ENCODE measurements at places on chromosomes 2 and 18.

DNA sequence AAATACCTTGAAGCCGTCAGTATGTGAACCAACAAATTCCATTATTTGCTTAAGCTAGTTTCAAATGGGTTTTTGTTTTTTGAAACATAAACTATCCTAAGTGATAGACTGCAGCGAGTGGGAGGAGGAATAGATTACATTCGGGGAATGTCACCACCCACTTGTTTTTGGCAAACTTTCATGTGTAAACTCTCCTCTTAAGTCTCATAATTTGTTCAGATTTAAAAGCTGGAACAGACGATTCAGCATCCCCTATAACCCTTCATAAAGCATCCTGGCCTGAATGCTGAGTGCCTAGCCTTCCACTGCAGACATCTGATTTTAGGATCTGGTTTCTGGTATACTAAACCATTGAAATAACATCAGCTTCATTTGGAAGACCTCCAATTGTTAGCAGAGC, 51.0 kb downstream of the CPO start:
- DNase-seq = no peak

GRCh38 chr2:235217846-235218245, 266.0 kb downstream of the SH3BP4 start:
- no peak for DNase-seq

GRCh38 chr18:8253944-8254343, 355.3 kb upstream of the RAB12 start:
- DNase-seq = no peak

- no peak for DNase-seq
Observed at GRCh38 chr2:10453905-10454298, 5.8 kb upstream of the ODC1 start.

- no peak for DNase-seq
Observed at GRCh38 chr2:111900859-111901258, 2.5 kb downstream of the MERTK start.

DNA sequence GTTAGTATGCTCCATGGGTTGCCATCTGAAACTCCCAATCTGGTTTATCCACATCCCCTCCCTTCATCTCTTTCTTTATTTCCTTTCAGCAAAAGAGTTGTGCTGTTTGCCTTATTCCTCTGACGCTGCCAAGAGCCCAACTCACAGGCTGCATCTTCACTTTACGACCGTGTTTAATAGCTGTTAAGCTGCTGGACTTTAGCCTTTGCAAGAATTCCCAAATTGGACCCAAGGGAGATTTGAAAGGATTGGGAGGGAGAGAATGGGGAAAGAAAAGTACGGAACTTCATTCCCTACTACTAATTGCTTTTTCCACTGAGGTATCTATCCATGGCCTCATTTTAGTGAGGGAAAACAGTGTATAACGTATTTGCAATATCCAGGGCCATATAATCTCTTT, 263.4 kb upstream of the MEIS1 start:
- DNase-seq = no peak

GRCh38 chr2:35741556-35741955, 614.0 kb upstream of the CRIM1 start:
- DNase-seq = no peak

DNA sequence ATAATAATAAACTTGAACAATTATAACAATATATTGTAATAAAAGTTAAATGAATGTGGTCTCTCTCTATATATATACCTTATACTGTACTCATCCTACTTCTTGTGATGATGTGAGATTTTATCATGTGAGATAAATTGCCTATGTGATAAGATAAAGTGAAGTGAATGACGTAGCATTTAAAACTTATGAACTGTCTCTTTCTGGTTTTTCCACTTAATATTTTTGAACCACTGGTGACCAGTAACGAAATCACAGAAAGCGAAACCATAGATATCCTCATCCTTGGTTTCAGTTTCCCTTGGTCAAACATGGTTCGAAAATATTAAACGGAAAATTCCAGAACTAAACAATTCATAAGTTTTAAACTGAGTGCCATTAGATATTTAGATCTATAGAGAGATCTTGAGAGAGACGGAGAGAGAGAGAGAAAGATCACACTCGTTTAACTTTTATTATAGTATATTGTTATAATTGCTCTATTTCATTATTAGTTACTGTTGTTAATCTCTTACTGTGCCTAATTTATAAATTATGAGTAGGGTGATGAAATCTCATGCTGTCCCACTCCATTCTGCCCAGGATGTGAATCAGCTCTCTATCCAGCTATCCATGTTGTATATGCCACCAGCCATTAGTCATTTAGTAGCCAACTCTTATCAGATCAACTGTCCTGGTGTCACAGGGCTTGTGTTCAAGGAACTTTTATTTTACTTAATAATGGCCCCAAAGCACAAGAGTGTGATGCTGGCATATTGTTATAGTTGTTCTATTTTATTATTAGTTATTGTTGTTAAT, 156.8 kb downstream of the THADA start:
- no peak for DNase-seq

GRCh38 chr2:210287301-210287700, 27.7 kb downstream of the MYL1 start:
- no peak for DNase-seq

GRCh38 chr2:64551851-64552250, 27.7 kb downstream of the AFTPH start:
- no peak for DNase-seq

DNA sequence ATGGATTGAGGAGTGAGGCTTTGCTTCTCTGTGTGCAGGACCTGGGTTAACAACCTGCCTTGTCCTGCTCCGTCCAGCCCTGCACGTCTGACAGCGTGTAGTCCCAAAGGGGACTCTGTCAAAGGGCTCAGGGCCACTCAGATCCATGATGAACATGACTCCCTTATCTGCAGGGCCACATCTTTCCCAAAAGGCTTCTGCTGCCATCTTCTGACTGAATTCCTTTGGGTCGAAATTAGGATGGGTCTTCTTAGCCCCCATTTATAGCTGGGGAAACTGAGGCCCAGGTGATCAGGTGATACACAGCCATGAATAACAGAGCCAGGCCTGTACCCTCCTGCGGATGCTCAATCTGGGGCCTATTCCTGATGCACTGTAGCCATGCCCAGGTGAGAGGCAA, 109.2 kb downstream of the CELF4 start:
- no peak for DNase-seq

GRCh38 chr18:42039396-42039795, 84.4 kb downstream of the PIK3C3 start:
- DNase-seq = no peak

GRCh38 chr2:210046851-210047500, 44.5 kb downstream of the RPE start:
- DNase-seq = no peak

- DNase-seq = no peak
Observed at GRCh38 chr2:31337860-31338259, 76.7 kb downstream of the XDH start.

GRCh38 chr18:38244480-38244879, 678.9 kb upstream of the CELF4 start:
- DNase-seq = no peak

DNA sequence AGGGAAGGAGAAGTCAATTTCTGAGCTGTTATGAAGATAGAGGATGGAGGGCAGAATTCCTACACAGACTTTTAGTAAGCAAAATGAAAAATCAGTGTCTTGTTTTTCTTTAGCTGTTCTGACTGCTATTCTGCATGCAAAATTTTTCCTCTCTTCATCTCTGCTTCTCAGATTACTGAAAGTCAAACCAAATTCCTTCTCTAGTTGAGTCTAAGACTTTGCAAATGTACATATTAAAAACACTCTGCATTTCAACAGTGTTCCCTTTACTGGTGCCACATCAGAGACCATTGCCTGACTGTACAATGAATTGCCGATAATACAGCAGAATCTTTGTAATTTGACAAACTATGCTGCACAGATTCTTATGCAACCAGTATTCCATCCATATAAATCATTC, 198.8 kb downstream of the EXOC6B start:
- no peak for DNase-seq

DNA sequence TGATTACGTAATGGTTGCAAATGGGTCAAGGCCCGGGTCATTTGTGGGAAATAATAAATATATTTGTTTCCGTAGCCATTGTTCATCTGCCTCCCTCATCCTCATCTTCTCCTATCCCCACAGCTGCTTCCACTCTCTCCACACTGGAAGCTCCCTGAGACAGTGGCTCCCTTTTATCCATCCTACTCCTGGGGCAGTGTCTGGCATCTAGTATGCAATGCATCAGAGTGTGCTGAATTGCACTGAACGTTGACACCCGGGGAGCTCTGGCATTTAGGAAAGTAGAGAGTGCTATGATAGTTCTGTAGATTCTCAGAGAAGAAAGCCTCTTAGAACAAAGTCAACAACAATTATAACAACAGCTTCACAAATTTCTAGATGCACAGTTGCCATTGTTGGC, 45.5 kb upstream of the NAB1 start:
- no peak for DNase-seq

- DNase-seq = no peak
Observed at GRCh38 chr18:63578357-63578958, 8.7 kb upstream of the SERPINB13 start.

DNA sequence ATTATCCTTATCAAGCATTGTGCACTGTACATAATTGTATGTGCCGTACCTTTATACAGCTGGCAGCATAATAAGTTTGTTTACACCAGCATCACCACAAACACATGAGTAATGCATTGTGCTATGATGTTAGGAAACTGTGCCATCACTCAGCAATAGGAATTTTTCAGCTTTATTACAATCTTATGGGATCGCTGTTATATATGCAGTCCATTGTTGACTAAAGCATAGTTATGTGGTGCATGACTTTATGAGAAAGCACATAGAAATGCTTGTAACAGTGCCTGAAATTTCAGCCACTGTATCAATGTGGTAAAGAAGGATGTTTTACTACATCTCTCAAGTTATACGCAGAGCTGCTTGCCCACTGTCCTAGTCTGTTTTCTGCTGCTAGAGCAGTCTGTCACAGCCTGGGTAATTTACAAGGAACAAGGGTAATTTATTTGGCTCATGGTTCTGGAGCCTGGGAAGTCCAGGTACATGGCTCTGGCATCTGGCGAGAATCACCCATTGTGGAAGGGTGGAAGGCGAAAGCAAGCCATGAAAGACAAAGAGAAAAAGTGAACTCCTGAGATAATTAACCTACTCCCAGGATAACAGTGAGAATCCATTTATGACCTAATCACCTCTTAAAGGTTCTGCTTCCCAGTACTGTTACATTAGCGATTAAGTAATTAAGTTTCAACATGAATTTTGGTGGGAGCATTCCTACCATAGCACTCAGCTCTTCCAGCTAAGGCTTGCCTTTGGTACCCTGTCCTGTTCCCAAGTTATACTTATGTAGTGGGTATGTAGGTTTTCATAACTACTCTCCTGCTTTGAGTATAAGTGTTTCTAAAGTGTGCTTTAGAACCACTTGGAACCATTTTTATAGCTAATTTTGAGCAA, 4.6 kb downstream of the MAP3K20 start:
- DNase-seq = no peak

GRCh38 chr2:209460151-209460761, 36.4 kb downstream of the MAP2 start:
- no peak for DNase-seq

GRCh38 chr2:150676747-150677383, 189.4 kb upstream of the RND3 start:
- no peak for DNase-seq

DNA sequence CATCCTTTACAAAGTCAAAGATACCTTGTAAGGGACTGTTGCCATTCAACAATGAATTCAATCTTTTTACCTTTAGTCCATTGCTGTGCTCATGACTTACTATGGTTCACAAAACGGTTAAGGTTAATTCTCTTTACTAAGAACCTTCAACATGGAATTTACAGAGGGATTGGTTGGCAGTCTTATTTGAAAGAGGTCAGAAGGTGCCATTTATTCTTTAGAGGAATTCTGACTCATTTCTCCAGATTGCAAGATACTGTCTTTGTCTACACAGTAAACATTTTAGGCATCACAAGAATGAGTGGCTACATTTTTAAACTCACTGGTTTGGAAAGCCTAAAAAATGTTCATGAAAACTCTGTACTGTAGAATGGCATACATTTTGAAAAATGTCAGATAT, 17.4 kb downstream of the KCNH7 start:
- DNase-seq = no peak

GRCh38 chr2:27001950-27002349, 30.8 kb upstream of the TMEM214 start:
- no peak for DNase-seq

GRCh38 chr2:236078297-236079255, 89.6 kb downstream of the GBX2 start:
- no peak for DNase-seq

DNA sequence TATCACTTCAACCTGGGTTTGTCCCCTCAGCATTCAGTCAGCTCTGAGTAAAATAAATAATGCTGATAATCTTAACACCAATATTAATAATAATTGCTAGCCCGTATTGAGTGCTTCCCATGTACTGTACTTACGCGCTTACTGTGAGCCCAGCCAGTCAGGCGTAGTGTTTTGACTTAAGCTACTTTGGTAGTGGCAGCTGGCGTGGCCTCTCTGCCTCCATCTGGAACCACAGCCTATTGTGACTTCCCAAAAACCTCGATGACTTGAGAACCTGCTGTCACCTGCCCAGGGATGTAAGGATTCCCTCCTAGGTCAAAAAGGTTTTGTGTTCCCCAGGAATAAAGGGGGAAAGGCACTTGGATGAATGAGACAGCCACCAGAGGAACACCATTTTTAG, 53.2 kb downstream of the SUMO1 start:
- no peak for DNase-seq

DNA sequence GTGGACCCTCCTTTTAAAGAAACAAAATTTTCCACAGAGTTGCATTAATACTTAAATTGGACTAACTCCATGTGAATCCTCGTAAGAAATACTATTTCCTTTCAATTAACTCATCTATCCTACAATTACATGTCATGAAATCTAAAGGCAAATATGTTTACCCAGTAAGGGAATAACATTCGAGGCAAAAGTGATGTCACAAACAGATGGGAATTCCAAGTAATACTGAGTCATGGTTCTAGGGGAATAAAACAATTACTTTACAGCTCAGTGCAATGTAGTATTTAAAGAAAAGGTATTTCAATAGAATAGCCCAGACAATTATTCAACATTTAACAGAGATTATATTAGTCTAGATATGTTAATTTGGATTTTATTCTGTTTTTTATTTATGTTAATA, 205.8 kb downstream of the ZNF385B start:
- DNase-seq = no peak

DNA sequence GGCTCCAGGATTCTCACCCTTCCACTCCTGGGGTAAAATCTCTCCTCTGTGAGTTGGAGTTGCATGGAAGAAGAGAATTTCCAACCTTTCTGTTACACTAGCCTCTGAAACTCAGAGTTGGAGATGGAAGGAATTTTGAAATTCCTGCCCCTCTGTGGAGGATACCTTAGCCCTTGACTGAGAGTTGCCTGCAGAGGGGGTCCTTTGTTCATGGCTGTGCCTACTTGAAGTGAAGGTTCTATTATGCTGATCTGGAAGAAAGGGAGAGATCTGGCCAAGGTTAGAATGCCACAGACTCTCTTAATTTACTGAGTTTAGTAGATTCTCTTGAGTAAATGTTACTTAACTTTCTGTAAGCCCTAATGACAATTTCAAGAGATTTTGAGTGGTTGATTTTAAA, 626.6 kb upstream of the GYPC start:
- DNase-seq = no peak

GRCh38 chr2:172488556-172488955, 61.2 kb downstream of the ITGA6 start:
- DNase-seq = no peak

GRCh38 chr2:163600801-163601200, 135.0 kb downstream of the FIGN start:
- DNase-seq = no peak

GRCh38 chr2:76050196-76050595, 339.5 kb upstream of the GCFC2 start:
- no peak for DNase-seq

- peak; percentile 51 for DNase-seq
Observed at GRCh38 chr2:144357623-144358373, 162.1 kb downstream of the ZEB2 start.

GRCh38 chr2:174024524-174025270, 59.5 kb upstream of the SP3 start:
- no peak for DNase-seq
